ENCODE measurements at places on chromosomes 12 and 14.

- DNase-seq: no peak
- peaks cover 40% of the 10 kb centered on the region for H3K36me3 ChIP-seq
- no peaks in the 10 kb centered on the region for H3K4me1 ChIP-seq
- no peak overlapping the region for H3K4me3 ChIP-seq
- H3K27ac ChIP-seq: no peak overlapping the region
Measured at GRCh38 chr12:111471236-111471635, 65.5 kb downstream of the SH2B3 start.

DNA sequence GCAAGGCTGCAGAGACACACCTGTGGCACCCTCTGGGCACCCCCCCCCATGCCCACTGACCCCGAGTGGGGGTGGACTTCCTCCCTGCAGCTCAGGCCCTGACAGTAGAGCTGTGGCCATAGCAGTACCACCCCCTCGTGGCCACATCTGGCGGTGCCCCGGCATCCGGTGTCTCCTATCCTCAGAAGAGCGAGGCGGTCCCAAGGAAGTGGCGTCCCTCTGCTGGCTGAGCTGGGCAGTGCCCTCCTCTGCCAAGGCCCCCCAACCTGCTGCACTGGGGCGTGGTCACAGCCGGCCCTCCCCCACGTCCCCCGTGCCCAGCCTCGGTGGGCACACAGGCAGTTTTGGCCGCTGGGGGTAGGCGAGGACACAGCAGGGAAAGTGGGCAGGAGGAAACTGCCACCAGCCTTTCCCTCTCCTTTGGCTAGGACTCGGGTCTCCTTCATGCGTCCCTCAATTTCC lies 6.0 kb upstream of the SLC6A12 start:
- DNase-seq: peak; percentile 75
- H3K4me1 ChIP-seq: no peaks in the 10 kb centered on the region
- no peak overlapping the region for H3K4me3 ChIP-seq

DNA sequence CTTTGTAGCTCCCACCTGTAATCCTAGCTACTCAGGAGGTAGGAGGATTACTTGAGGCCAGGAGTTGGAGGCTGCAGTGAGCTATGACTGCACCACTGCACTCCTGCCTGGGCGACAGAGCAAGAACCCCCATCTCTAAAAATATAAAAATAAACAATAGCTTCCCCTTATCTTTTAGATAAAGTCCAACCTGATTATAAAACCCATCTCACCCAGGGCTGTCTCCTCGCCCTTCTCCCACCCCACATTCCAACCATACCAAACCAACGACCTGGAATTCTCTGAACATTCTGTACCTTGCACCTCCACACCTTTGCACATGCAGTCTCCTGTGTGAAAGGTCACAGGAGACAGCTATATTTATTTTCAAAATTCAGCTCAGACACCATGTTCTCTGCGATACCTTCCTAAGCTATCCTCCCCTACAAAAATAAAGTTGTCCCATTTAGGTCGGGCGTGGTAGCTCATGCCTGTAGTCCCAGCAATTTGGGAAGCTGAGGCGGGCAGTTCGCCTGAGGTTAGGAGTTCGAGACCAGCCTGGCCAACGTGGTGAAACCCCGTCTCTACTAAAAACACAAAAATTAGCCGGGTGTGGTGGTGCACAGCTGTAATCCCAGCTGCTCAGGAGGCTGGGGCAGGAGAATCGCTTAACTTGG lies 7.7 kb downstream of the SLC7A7 start:
- peak; percentile 42 for DNase-seq
- no peaks in the 10 kb centered on the region for H3K27me3 ChIP-seq

DNA sequence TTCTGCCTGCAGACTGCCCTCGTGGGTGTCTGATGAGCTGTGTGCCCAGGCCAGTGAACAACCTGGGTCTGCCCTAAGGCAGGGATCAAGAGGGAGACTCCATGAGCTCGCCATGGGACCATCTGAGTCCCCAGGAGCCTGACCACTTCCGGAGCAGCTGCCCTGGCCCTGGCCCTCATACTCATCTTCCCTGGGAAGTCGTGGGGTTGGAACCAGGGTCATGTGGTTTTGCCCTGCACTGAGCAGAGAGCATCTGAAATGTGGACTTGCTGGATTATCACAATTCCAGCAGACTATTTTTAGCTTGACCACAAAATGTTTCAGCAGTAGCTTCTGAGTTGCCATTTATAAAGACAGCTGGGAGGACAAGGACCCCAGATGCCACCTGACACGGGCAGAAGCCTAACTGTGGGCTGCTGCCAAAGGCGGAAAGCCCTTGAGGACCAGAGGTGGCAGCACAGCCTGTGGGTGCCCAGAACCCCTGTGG lies 6.7 kb downstream of the BTBD6 start:
- no peaks in the 10 kb centered on the region for H3K27me3 ChIP-seq
- H3K4me3 ChIP-seq: no peak overlapping the region

GRCh38 chr12:62694116-62694515 lies 227.5 kb downstream of the MON2 start:
- H3K4me3 ChIP-seq: no peak overlapping the region
- H3K27ac ChIP-seq: no peak overlapping the region
- H3K4me1 ChIP-seq: peaks cover 11% of the 10 kb centered on the region
- 0 out of 2 replicates have a peak, but pooled peaks cover 5% of the 10 kb centered on the region for H3K36me3 ChIP-seq
- no peaks in the 10 kb centered on the region for H3K27me3 ChIP-seq
- no peak for DNase-seq

DNA sequence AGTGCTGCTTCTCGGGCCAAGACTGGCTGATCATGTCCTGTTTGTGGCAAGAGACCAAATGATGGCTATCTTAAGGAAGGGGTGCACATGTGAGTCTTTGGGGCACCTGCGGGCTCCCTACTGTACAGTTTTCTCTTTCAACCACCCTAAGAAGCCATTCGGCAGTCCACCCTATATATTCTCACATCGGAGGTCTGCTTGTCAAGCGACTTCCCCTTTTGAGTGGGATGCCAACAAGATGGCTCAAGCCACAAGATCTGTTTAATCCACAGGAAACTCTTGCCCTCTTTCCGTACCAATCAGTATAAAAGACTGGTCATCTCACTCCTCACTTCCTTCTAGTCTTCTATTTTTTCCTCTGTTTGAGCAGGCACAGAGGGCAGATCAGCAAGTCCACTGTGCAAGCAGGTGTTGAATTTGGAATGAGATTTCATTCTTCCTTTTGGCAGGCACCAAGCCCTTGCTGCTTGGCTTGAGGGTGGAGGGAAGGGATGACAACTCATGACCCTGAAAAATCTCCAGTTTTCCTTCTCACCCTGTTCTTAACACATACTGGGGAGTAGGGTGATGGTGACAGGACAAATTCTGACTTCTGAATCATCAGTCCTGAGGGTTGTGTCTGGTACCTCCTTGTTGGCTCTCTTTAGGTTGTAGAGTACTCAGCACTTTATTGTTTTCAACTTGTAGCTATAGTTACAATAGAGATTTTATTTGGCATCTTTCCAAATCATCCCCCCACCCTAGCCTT lies 17.6 kb downstream of the LACRT start:
- H3K36me3 ChIP-seq: no peaks in the 10 kb centered on the region
- no peak overlapping the region for H3K27ac ChIP-seq
- no peaks in the 10 kb centered on the region for H3K4me1 ChIP-seq
- peaks cover 52% of the 10 kb centered on the region for H3K27me3 ChIP-seq
- no peak overlapping the region for H3K4me3 ChIP-seq

DNA sequence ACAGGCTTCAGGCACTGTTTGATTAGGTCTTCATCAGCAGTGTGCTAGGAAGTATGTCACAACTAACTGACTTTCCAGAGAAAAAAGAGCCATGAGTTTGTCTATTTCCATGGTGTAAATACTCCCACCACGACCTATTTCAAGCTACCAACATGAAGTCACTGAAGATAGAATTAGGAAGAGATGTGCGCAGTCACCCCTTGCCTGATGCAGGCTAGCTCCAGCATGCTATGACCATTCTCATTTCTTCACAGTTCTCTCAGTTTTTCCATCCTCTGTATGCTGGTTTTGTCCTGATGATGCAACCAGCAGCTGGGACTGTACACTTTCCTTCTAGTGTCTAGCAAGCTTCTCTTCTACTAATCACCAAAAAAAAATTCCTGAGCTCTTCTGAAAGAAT lies 191.6 kb upstream of the NUDT4 start:
- no peaks in the 10 kb centered on the region for H3K4me1 ChIP-seq
- DNase-seq: no peak
- H3K36me3 ChIP-seq: no peaks in the 10 kb centered on the region
- H3K27me3 ChIP-seq: no peaks in the 10 kb centered on the region
- no peak overlapping the region for H3K4me3 ChIP-seq

- no peak overlapping the region for H3K27ac ChIP-seq
- DNase-seq: peak; percentile 54
- H3K27me3 ChIP-seq: no peaks in the 10 kb centered on the region
- no peaks in the 10 kb centered on the region for H3K36me3 ChIP-seq
Measured at GRCh38 chr12:52156757-52157565, 34.9 kb downstream of the KRT80 start.

DNA sequence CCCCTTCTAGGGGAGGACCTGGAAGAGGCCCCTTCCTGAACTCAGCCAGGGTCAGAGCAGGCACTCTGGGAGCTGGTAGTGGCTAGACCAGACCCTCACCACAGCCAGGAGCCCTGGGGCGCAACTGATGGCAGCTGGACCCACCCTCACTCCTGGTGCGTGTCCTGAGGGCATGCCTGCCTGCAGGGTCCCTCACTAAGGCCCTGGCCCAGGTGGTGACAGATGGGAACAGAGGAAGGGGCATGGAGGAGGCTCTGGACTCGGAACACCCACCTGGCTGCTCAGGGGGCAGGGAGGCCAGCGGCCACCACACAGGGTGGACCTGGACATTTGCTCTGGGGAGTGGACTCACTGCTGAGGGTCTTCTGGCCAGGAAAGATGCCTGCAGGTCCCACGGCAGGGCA lies 342.2 kb upstream of the SFSWAP start:
- peaks cover 62% of the 10 kb centered on the region for H3K27me3 ChIP-seq
- H3K27ac ChIP-seq: no peak overlapping the region
- H3K36me3 ChIP-seq: no peaks in the 10 kb centered on the region
- no peak overlapping the region for H3K4me3 ChIP-seq
- DNase-seq: no peak

DNA sequence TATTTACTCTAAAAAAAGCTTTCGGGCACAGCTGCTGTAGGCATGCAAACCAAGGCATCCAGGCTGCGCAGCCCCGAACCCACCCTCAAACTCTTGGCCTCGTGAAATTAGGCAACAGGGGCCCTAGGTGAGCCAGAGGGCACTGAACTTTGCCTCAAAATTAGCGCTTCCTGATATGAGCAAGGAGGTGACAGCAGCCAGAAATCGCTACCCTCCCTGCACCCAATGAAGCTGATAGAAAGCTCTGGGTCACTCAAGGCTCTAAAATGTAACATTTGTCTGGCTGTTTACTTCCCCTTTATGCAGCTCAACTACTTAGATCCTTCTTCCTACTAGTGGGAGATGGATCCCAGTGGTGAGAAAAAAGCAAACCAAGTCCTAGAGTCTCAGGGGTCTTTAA lies 61.8 kb downstream of the PITPNM2 start:
- H3K36me3 ChIP-seq: no peaks in the 10 kb centered on the region
- H3K27ac ChIP-seq: peak overlapping the region; percentile 85
- peaks cover 92% of the 10 kb centered on the region for H3K4me1 ChIP-seq
- DNase-seq: no peak
- no peak overlapping the region for H3K4me3 ChIP-seq
